ENCODE measurements at places on chromosomes 5 and 9. TPM values are rescaled to one million over a fixed set of nuclear protein-coding genes. Genes with fewer than 3 reads are reported as not detected.

FOXD4L6 gene
- not detected for total RNA-seq

PIP5K1B gene
- not detected for total RNA-seq

DCP2 gene
- total RNA-seq: 10.1 TPM

LCN15 gene
- total RNA-seq: not detected

TLR4 gene
- total RNA-seq: 0.07 TPM

SLC6A7 gene
- 0.05 TPM for total RNA-seq

DMRT2 gene
- not detected for total RNA-seq

OLFM1 gene
- 8.5 TPM for total RNA-seq

ARID3C gene
- total RNA-seq: 0.16 TPM

FOXD4L3 gene
- total RNA-seq: not detected

MYMK gene
- not detected for total RNA-seq

LCN12 gene
- total RNA-seq: 1.3 TPM

SLC28A3 gene
- total RNA-seq: 0.03 TPM

CNTNAP3 gene
- total RNA-seq: 8.8 TPM

FCN2 gene
- total RNA-seq: not detected

GLRA1 gene
- not detected for total RNA-seq

GLT6D1 gene
- not detected for total RNA-seq

DOCK8 gene
- total RNA-seq: 0.27 TPM

CXXC5 gene
- total RNA-seq: 19.3 TPM

KCNV2 gene
- total RNA-seq: not detected

CDX1 gene
- not detected for total RNA-seq

ECSCR gene
- total RNA-seq: not detected

F2RL2 gene
- 3.3 TPM for total RNA-seq

TUT7 gene
- 10.6 TPM for total RNA-seq

ARL14EPL gene
- total RNA-seq: 0.19 TPM

SLC1A1 gene
- 1.0 TPM for total RNA-seq

DNAH5 gene
- total RNA-seq: 2.1 TPM

TMEM252 gene
- not detected for total RNA-seq

DOLK gene
- 36.0 TPM for total RNA-seq

ANKRD31 gene
- not detected for total RNA-seq

SGCD gene
- 4.1 TPM for total RNA-seq

KDM4C gene
- total RNA-seq: 9.0 TPM
